EL (cell line): ENCODE measurements at places on chromosomes 1 and 21.
A peak's percentile ranks its signal among the peaks of the same experiment; 100 is the strongest.

DNA sequence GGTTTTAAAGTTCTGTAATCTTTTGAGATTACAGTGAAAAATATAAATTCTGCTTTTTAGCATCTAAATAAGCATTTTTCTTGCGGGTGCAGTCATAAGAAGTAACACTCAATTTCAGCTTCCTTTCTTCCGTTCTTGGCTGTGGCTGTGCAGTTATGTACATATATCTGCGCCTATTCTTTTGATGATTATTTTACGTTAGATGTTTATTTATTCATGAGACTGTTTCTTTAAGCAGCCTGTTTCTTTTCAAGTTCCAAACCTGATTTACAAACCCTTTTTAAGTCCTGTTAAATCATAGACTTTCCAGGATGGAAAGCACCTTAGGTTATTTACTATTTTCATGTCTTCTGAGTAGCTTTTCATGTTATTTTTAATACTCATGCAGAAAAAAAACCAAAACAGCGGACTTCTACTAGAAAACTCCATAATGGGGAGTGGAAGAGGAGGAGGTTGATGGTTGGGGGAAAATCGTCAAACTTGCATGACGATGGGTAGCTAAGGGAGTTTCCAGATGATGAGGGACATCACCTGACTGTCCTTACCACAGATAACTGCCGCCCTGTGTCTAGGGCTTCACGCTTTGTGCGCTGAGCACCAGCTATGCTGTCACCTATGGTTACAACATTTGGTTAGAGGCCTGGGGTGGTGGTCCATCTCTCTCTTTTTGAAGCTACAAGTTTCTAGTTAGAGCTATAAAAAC, 2.6 kb downstream of the PRDM2 start:
- no peak for DNase-seq

DNA sequence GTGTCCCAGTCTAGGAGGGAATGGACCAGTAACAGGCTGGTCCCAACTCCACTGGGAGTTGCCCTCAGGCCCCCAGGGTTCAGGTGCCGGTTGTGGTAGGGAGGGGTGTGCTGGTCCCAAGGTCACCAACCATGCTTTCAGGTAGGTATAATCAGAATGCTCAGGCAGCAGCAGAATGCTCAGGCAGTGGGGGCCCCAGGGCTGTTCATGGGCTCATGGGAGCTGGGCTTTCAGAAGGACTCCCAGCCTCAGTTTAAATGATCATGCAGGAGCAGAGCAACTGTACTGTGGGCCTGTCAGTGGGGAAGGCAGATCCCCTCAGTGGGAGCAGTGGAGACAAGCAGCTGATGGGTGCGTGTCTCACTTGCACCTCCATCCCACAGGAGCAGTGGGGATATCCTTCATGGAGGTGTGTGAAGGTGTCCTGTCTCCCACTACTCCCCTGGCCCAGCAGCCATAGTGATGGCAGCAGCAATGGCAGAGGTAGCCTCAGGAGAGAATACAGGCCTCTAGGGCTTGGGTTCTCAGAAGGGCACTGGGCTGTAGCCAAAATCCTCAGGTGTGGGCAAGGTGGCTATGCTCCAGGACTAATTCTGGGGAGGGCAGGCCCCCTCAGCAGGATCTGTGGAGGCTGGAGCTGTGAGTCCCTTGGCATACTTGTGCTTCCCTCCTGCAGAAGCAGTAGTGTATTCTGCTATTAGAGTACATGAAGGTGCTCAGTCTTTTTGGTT, 917.3 kb upstream of the B3GALT2 start:
- DNase-seq, result no peak

- DNase-seq, result peak; percentile 72
Observed at GRCh38 chr1:156748670-156749418, 2.6 kb downstream of the HDGF start.

GRCh38 chr1:24600551-24600950, 42.6 kb upstream of the SRRM1 start:
- no peak for DNase-seq

GRCh38 chr21:31647650-31648049, 11.8 kb upstream of the SOD1 start:
- DNase-seq, result no peak

- no peak for DNase-seq
Observed at GRCh38 chr21:34790834-34791233, 122.0 kb downstream of the CLIC6 start.

DNA sequence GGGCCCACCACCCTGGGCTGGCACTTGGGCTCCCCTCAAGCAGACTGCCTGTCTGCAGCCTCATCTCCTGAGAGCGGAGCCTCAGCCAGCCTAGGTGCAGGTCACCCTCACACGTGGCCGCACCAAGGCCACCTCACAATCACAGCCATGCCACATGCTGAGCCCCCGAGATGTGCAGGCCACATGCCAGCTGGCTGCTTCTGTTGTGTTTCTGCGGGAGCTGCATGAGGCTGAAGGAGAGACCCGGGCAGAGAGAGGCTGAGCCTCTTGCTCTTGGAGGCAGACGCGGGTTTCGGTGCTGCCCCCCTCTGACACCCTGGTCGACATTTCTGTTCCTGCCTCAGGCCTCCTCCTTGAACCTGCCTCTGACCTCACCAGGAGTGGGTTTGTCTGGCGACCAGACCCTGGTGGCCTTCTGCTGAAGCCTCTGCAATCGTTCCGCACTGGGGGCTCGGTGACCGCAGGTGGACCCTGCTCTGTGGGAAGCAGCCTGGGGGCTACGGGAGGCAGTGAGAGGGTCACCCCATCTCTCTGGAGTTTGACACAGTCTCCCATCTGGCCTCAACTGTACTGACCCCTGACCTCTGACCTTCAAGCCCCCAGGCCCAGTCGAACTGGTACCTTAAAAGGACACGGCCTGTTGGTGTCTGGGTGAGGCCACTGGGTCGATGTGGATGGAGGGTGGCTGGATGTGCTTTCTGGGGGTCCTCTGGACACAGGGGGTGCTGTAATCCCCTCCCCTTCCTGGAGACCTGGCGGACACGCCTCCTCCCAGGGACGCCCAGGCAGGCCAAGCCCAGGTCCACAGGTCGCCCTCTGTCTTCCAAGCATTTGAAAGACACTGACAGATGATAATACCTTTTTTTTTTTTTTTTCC, 13.0 kb upstream of the C1orf174 start:
- no peak for DNase-seq
